ENCODE measurements at places on chromosomes 1 and 21.

GRCh38 chr1:41382480-41383090, 21.4 kb downstream of the FOXO6 start:
- no peak for DNase-seq

DNA sequence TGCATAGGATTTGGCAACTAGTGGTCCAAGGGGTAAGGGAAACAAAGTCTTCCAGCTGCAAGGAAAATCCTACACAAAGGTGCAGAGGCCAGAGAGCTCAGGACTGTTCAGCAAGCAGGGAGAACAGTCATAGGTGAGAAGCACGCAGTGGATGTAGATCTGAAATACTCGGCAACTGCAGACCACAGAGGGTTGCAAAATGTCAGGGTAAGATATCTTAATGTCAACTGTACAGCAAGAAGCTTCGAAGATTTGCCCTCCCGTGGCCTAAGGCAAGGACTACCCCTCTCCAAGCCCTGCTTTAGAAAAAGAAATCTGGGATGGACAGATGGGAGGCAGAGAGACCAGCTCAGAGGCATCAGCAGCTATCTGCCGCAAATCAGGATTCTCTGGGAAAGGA, 153.4 kb upstream of the IRF2BP2 start:
- DNase-seq, result no peak

DNA sequence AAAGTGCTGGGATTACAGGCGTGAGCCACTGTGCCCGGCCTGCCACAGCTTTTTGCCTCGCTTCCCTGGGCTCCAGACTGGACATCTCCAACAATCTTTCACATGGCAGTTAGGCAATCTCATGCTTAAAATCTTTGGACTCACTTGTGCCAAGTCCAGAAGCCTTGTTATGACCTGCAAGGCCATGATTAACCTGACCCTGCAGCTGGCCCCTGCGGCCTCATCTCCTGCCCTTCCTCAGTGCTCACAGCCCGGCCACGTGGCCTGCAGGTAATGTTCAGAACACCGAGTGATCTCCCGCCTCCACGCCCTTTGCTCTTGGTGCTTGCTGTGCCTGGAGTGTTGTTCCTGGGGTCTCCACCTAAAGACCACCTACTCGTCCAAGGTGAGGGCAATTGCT, 24.9 kb downstream of the FAAH start:
- no peak for DNase-seq

DNA sequence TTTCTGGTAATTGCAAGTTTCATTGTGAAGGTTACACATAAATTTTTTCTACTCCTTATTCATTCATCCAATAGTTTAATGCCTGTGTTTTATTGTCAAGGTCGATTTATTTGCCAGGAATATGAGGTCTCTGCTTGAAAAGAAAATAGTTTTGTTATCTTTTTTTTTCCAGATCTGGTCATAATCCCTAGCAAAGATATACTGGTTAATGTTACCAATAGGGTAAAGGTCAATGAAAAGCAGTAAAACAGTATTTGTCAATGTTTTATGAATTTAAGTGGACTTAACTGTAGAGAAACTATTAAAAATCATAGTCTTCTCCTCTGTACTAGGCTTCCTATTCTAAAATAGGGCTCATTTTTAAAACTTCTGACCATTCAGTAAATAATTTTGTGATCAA, 8.1 kb upstream of the FMO3 start:
- no peak for DNase-seq

DNA sequence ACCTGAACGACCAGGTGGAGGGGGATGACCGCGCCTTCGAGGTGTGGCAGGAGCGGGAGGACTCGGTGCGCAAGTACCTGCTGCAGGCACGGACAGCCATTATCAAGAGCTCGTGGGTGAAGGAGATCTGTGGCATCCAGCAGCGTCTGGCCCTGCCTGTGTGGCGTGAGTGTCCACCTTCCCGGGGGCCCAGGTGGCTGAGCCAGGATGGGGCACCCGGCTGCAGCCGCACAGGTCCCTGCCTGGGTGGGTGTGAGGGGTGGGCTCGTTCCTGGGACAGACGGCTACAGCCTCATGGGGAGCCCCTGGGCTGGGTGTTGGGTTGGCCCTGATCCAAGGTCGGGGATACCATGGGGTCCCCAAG, 65.2 kb downstream of the TRIM11 start:
- DNase-seq, result no peak

DNA sequence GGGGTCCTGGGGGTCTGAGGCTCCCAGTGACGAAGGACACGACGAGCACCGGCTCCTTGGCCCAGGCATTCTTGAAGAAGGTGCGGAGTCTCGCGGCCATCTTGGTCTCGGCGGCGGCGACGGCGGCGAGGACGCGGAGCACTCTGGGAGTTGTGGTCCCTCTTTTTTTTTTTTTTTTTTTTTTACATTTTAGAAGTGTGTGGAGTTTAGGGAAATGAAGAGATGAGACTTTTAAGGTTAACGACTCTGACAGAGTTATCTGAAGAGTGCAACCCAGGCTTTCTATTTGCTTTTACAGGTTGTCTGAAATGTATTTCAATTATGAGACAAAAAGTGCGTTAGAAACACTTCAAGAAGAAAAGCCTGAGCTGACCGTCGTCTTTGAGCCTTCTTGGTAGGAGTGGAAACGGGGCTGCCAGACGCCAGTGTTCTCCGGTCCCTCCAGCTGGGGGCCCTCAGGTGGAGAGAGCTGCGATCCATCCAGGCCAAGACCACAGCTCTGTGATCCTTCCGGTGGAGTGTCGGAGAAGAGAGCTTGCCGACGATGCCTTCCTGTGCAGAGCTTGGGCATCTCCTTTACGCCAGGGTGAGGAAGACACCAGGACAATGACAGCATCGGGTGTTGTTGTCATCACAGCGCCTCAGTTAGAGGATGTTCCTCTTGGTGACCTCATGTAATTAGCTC, 9.7 kb downstream of the OR2B11 start:
- peak; percentile 57 for DNase-seq

Data from LHCN-M2 (cell line).